ENCODE measurements at places on chromosomes 3 and 15.

DNA sequence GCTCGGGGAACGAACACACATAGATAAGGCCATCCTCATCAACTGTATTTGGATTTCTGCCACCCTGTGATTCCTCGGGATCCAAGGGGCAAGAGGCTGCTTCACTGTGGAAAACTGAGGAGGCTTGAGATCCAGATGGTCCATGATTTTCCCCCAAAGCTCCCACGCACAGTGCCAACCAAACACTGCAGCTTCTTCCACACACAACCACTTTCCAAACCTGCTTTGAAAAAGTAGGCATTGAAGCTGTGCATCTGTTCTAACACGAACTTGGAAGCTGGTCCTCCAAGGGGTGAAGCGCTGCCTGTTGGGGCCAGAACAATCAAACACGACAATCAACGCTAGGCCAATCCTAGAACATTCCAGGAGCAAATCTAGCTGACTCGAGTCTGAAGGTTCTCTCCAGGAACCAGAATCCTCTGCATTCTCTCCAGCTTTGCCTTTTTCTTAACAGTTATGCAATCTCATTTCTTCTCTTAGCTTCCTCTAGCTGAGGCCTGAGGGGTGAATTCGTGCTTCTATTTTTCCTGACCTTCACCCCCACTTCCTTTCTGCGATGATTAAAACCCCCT is 104.4 kb downstream of the LRRK1 start:
- no peak for DNase-seq

- no peak for DNase-seq
Measured at GRCh38 chr15:101035611-101036010, 116.5 kb downstream of the LRRK1 start.

GRCh38 chr3:10546181-10546624 is 40.8 kb upstream of the ATP2B2 start:
- DNase-seq = no peak

DNA sequence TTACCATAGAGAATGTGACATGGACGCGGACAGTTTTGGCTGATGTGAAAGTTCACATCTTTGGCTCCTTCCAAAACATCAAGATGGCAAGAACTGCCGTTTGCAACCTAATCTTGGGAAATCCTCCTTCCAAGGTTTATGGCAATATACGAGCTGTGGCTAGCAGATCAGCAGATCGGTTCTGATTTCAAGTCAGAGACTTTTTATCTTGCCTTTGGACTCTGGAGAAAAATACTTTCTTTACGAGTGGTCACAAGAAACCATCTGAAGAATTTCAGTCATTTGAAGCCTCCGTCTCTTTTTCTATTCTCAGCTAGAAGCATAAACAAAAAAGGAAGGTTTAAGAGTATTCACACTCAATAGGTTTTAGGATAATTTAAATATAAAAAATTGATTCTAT is 153.5 kb upstream of the MEIS2 start:
- DNase-seq = no peak

DNA sequence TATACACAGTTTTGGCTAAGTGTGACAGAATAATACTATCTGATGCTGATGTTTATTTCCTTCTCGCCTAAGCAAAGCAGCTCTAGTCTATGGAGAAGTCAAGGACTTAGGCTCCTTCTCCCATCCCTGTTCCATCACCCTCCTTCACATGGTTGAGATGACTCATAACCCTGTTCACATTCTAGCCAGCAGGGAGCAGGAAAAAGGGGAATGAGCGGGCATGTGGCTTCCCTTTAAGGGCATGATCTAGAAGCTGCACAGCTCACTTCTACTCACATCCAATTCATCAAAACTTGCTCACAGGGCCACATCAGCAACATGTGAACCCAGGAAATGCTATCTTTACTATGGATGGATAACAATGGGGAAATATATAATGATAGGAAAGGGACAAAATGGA is 40.9 kb downstream of the CBLB start:
- DNase-seq = peak; percentile 64

DNA sequence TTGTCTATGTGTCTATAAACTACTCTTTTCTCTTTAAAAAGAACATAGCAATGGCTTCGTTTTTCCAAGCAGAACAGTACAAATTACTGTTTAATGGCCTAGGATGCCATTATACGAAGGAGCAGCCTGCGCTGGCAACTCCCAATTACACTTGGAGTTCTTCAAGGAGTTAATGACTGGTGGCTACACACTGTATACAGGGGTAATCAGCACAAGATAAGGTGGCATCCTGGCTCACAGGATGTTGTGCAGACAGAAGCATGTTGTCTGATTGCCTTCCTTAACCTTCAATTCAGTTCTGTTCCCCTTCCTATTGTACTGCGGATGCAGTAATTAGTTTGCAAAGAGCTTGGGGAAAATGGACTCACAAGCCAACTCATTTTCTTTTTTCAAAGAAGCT is 250.7 kb upstream of the ROBO2 start:
- no peak for DNase-seq

DNA sequence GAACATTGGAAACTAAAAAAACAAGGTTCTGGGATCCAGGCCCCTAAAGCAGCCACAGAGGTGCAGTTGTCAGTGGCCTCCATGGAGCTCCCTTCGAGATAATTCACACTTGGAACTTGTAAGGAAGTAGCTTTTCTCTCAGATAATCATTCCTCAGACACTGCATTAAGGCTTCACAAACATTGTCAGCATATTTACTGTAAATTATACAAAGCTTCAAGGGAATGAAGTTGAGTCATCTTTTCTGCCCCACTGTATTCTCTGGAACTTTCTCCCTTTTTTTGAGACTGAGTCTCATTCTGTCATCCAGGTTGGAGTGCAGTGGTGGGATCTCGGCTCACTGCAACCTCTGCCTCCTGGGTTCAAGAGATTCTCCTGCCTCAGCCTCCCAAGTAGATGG is 7.1 kb downstream of the BLOC1S6 start:
- no peak for DNase-seq

DNA sequence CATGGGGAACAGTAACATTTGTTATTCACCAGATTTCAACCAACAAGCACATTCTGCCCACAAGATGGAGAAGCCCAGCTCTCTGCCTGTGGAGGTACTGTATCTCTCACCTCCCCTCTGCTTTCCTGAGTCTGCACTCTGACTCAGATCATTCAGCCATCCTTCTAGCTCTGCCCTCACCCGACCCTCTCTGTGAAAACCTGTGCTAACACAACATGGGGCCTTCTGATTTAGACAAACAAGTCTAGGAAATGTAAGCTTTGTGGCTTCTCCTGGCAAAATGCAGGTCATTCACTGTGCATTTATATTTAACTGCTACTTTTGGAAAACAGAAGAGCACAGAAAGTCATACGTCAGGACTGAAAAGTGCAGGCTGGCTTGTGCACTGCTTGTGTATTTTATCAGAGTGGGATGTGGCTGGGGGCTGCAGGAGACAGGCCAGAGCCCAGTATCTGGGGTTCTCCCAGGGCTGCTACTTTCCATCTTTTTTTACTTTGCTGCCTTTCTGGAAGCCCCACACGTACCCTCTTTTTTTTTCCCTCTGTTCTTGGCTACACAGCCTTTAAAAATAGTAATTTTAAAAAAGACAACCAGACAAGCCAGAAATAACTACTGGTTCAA is 50.8 kb downstream of the SUSD5 start:
- no peak for DNase-seq

DNA sequence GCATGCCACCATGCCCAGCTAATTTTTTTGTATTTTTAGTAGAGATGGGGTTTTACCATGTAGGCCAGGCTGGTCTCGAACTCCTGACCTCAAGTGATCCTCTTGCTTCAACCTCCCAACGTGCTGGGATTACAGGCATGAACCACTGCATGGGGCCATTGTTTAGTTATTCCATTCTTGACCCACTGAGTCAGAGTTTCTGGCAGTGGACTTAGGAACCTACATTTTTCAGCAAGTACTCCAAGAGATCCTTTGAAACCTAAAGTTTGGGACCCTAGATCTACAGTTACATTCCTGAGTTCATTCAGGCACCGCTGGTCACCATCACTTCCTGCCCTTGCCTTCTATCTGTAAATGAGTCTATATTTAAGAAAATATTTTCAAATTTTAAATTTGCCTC is 1.4 kb upstream of the TNFSF10 start:
- no peak for DNase-seq

DNA sequence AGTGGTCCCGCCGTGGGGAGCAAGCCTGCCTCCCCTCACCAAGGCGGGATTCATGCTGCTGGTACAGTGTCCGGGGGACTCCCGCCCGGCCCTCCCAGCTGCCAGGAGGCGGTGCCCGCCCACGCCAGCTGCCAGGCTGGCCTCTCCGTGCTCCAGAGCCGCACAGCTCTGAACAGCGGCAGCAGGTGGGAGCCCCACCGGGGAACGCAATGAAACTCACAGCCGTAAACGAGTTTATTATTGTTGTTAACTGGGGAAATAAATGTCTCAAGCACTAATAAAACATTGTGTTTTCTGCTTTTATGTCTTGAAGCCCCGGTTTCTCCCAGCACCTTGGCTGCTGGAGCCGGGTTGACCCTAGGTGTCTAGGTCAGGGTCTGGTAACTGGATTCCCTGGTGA is 317.7 kb upstream of the TLE3 start:
- DNase-seq = no peak

GRCh38 chr15:63933522-63933921 is 99.8 kb upstream of the HERC1 start:
- no peak for DNase-seq

DNA sequence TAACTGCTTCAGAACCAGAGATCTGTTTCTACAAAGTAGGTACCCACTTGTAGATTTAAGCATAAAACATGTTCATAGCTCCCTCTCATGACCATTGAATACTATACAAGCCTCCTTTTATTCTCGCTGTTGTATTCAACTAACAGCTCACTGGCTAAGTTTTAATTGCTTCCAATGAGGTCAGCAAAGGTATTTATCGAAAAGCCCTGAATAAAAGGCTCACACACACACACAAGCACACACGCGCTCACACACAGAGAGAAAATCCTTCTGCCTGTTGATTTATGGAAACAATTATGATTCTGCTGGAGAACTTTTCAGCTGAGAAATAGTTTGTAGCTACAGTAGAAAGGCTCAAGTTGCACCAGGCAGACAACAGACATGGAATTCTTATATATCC is at the start of gene FGF7:
Gene FGF7, plus strand, starts transcription at position 222 of the 400 bp plus-strand sequence. CDS start 1,056 bp downstream, outside the sequence.
- DNase-seq = peak; percentile 79

- no peak for DNase-seq
Measured at GRCh38 chr3:100023595-100023994, 90.7 kb downstream of the FILIP1L start.

DNA sequence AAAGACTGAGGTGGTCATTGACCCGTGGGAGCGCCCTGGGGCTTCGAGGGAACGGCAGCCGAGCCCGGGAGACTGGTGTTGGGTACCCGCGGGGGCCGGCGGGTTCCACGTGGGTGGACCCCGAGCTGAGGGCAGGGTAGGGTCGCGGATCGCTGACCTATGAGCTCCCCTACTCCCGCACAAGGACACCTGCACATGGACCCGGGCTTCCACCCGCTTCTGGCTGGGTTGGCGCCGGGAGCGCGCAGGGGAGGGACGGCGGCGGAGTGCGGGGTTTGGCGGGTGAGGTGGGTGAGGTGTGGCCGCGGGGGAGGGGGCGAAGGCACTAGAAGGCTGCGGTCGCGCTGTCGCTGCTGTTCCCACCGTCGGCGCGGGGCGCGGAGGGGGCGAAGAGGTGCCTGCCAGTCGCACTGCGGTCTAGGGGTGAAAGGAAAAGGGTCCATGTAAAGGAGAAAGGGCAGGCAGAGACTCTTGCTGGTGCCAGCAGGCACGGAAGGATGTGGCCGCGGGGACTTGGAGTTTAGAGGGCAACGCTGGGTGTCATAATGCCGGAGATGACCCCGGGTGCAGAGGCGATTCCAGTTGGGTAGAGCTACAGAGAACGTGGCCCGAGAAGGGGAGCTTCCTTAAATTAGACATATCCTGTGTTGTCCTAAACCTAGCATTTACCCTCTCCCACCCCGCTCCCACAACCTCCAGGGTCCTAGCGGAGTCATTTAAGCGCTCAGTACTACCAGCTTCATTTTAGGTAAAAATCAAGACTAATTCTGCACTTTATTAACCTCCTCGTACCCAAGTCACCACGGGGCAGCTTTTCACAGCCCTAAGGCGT is 245.9 kb upstream of the TOPAZ1 start:
- no peak for DNase-seq

DNA sequence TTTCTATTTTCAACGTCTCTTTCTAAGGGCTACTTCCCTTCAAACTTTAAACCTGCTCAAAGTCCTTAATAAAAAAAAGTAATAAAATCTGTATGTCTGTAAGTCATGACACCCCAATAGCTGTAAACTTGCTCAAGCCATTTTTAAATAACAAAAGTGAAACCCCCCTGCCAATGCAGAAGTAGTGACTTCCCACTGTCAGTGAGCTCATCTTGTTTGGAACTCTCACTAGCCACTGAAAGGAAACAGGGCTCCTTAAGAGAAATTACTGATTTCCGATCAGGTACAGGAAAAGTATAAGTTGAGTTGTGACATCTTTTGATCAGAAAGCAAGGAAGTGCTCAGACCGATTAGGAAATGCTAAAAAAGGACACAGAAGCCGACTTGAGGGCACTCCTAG is 27.6 kb upstream of the GPR171 start:
- DNase-seq = no peak

GRCh38 chr3:66033241-66034138 is 5.2 kb downstream of the MAGI1 start:
- no peak for DNase-seq

DNA sequence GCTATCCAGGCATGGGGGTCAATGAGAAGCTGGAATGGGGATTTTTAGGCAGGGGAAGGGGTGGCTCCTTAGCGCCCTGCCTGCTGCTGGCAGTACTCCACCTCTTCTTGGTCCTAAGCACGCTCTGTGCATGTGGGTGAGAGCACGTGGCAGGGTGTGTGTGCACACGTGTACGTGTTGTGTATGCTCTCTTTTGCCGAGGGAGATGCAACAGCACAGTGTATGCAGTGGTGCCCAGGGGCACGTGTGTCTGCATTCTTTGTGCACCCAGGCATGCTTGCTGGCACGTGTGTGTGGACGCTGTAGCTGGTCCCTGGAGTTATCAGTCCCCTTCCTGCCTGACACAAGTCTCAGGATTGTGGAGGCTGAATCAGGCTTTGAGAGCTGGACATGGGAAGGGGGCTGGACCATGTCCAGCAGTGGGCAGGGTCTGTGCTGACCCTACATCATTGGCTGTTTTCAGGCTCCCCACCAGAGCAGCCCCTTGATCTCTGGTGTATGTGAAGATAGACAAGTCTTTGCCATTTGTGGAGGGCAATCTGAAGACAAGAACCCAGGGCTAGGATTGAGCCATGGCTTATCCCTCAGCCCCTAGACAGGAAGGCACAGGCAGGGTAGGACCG is 1.9 kb upstream of the CAMKV start:
- no peak for DNase-seq
